Ascending aorta (tissue), 2 donors: ENCODE measurements at places on chromosomes 5 and 9.

DNA sequence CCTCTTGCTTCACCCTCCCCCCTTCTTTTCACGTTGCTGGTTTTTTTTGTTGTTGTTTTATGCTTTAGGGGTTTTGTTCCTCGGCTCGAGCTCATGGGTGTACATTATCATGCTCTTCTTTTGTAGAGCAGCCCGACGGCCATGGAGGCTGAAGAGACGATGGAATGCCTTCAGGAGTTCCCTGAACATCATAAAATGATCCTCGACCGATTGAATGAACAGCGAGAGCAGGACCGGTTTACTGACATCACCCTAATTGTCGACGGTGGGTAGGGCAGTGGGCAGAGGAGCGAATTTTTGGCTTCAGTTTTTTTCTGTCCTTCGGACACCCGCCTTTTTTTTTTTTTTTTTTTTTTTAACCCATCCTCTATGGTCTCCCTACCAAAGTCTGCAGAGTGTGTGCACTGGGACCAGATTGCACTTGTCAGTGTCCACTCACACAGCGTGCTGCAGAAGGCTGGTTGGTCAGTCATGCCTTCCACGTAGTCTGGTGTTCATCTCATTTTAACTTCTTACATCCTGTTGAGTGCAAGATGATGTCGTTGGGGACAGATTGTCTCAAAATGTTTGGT is 1.3 kb downstream of the ZNF131 start:
- no peak for DNase-seq

DNA sequence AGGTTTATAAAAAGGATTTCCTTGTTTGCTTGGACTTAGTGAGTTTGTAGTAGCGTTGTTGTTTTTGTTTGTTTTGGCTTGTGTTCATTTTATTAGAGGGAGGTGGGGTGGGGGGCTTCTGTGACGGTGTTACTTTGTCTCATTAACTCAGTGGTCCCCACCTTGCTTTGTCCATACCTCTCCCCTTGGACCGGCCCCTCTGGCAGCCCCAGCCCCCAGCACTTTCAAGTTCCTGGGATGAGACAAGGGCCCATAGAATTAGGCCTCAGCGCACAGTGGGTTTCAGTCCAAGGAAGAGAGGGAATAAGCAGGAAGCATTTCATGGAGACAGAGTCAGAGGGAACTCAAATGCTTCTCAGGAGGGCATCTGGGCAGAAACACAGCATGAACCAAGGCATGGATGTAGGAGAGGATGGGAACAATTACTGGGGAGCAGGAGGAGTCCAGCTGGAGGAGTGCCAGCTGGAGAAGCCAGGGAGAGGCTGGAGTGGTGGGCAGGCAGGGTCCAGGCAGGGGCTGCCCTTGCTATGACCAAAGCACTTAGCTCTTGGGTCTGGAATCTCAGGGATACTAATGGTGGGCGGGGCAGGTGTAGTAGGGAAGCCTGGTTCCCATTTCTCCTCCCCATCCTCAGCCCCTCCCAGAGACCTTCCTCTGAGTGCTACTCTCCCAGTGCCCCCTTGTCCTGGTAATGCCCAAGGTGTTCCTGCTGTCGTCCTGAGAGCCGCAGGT is 23.5 kb upstream of the ENHO start:
- DNase-seq: no peak

- no peak for DNase-seq
Measured at GRCh38 chr9:27665136-27665535, 91.9 kb upstream of the C9orf72 start.

DNA sequence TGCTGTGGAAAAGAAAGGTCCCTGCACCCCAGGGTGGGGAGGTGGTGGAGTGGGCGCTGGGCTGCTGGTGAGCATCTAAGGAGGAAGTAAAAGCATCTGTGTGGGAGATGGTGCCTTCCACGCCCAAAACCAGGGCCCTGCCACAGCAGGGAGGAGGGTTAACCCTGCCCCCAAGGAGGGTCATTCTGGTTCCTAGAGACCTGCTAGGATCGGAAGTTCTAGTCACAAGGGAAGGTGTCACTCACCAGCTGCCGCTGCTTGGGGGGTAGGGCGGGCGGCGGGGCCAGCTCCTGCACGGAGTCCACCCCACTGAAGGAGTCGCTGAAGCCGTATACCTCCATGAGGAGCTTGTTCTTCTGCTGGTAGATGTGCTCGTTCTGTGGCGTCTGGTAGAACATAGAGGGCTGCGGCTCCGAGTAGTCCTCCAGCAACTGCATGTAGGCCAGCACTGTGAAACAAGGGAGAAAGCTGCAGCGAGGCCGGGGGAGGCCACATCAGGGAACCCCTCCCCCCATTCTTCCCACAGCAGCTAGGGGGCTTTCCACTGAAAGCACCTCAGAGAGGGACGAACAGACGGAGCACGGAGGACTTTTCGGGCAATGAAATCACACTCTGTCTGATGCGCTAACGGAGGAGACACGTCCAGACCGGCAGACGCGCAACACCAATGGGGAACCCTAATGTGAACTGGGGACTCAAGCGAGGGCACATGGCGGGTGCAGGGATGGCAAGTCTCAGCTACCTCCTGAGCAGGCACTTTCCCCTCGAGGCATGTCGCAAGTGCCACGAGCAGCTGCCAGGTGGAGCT is 76.4 kb downstream of the PRRT1B start:
- no peak for DNase-seq

GRCh38 chr5:73823508-73823925 is 197.5 kb downstream of the ARHGEF28 start:
- DNase-seq: no peak

DNA sequence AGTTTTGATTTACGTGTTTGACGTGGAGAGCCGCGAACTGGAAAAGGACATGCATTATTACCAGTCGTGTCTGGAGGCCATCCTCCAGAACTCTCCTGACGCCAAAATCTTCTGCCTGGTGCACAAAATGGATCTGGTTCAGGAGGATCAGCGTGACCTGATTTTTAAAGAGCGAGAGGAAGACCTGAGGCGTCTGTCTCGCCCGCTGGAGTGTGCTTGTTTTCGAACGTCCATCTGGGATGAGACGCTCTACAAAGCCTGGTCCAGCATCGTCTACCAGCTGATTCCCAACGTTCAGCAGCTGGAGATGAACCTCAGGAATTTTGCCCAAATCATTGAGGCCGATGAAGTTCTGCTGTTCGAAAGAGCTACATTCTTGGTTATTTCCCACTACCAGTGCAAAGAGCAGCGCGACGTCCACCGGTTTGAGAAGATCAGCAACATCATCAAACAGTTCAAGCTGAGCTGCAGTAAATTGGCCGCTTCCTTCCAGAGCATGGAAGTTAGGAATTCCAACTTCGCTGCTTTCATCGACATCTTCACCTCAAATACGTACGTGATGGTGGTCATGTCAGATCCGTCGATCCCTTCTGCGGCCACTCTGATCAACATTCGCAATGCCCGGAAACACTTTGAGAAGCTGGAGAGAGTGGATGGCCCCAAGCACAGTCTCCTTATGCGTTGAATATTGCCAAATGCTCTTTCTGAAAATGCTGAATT is 850 bp downstream of the RRAGA start:
- no peak for DNase-seq
